ENCODE measurements at places on chromosomes 6 and 20. TPM values are rescaled to one million over a fixed set of nuclear protein-coding genes. Genes with fewer than 3 reads are reported as not detected.

- H3K27me3 ChIP-seq = no peaks in the 10 kb centered on the region
- H3K36me3 ChIP-seq = no peaks in the 10 kb centered on the region
- H3K4me3 ChIP-seq = no peak overlapping the region
- DNase-seq = no peak
- no peaks in the 10 kb centered on the region for H3K4me1 ChIP-seq
- no peak overlapping the region for H3K27ac ChIP-seq
These were observed 55.8 kb upstream of the MTRF1L start for GRCh38 chr6:153058291-153058690.

SLC32A1 gene
- not detected for total RNA-seq

DNA sequence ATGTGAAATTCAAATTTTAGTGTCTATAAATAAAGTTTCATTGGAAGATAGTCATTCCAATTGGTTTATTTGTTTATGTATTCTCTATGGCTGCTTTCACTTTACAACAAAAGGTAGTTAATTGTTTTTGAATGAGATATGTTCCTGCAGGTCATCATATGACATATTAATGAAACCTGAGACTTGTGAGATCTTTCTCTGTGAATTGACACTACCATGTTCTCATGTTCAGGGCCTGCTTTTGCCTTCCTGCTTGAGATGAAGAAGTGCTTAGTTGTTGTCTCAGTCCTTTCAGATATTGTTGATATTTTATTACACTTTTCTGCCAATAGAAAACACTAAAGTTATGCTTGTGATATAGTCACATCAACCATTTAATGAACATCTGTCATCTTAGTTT is 132.5 kb downstream of the UTRN start:
- H3K4me1 ChIP-seq = no peaks in the 10 kb centered on the region
- H3K27ac ChIP-seq = no peak overlapping the region
- no peak overlapping the region for H3K4me3 ChIP-seq

DNA sequence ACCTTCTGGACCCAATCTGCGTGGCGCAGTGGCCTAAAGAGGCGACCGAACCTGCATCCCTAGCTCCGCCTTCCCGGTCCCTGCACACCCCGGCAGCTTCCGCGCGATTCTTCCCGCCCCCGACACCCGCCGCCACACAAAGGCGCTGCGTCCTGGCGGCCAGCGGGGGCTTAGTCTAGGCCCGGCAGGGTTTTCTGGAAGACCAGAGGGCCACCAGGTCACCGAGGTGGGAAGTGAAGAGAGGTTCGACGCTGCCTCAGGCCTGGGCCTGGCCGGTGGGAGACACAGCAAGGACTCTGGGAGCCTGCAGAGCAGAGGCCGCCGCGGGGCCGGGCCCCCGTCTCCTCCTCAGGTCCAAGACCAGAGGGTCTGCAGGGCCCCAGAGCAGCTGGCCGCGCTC is 154.9 kb downstream of the OR2B2 start:
- H3K27ac ChIP-seq = no peak overlapping the region
- no peaks in the 10 kb centered on the region for H3K36me3 ChIP-seq
- DNase-seq = peak; percentile 14
- H3K4me1 ChIP-seq = no peaks in the 10 kb centered on the region
- H3K4me3 ChIP-seq = no peak overlapping the region
- peaks cover 15% of the 10 kb centered on the region for H3K27me3 ChIP-seq

GRCh38 chr20:10007747-10008146 is 27.0 kb upstream of the ANKEF1 start:
- H3K4me3 ChIP-seq = no peak overlapping the region
- peaks cover 15% of the 10 kb centered on the region for H3K4me1 ChIP-seq
- no peaks in the 10 kb centered on the region for H3K27me3 ChIP-seq
- H3K27ac ChIP-seq = no peak overlapping the region

DNA sequence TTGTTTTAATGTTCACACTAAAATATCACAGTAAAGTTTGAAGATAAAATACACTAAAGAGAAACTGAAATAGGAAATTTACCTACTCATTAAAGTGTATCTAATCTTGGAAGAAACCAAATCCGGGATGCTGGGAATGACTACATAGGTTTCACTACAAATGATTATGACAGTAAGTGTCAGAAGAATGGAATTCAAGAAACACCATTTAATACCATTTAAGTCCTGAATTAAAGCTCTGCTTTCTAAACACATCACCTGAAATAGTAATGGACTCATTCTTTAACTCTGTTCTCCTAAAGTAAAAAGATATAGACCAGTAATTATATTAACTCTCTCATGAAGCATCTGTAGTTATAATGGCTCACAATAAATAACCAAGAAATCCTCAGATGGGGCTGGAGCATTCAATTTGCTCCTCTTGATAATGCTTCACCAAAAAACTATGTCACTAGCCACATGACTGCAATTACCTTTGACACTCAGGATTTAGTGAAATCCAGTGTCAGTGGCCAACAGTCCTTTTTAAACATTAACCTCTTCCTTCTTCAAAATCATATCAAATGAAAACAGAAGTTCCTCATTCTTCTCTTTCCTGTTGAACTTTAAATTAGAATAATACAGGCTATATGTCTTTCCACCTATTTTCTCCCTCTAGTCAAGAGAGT is 41.4 kb downstream of the MAP7 start:
- no peak for DNase-seq
- H3K4me1 ChIP-seq = peaks cover 16% of the 10 kb centered on the region
- no peaks in the 10 kb centered on the region for H3K36me3 ChIP-seq
- no peak overlapping the region for H3K27ac ChIP-seq
- H3K27me3 ChIP-seq = no peaks in the 10 kb centered on the region
- no peak overlapping the region for H3K4me3 ChIP-seq

- H3K36me3 ChIP-seq = no peaks in the 10 kb centered on the region
- no peak overlapping the region for H3K27ac ChIP-seq
- H3K27me3 ChIP-seq = no peaks in the 10 kb centered on the region
- H3K4me1 ChIP-seq = no peaks in the 10 kb centered on the region
These were observed 133.3 kb upstream of the AHI1 start for GRCh38 chr6:135630789-135631376.

DNA sequence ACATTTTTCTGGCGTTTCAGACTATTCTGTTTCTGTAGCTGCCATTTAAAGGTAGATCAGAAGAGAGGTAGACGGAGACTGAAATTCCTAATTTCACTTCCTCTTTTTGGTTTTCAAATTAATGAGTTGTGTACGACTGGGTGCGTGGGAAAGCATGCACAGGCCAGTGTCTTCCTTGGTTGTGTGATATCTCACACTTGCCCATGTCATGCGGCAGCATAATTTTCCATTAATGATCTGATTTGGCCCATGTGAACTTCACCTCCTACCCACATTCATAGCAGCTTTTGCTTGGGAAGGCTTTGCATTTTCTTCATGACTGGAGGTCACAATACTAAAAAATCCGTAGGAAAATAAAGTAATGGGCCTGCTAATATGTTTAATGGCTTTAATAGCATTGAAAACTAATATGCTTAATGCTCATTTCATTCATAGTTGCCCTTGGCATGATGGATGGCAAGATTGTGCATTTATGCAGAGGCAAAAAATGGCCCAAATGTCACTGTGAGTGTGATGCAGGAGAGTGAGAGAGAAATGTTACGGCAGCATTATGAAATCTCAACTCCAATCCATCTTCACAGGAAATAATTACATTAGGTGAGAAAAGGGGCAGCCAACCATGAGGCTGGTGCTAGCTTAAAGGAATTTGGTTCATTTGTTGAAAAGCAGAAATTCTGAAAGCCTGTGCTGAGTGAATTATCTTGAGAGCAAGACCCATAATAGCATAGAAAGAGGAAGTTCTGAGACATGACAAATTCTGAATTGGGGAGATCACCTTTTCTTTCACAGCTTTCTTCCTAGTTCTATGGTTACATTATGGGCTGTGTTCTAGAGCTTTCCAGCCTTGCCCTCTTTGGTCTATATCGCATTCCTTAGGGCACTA is 69.0 kb upstream of the UST start:
- H3K27me3 ChIP-seq = no peaks in the 10 kb centered on the region
- H3K27ac ChIP-seq = no peak overlapping the region
- no peak overlapping the region for H3K4me3 ChIP-seq
- no peaks in the 10 kb centered on the region for H3K36me3 ChIP-seq

KCNG1 gene
- not detected for total RNA-seq

CLPSL1 gene
- not detected for total RNA-seq

GRCh38 chr6:56959938-56960337 is 5.0 kb downstream of the BEND6 start:
- H3K4me1 ChIP-seq = peaks cover 7% of the 10 kb centered on the region
- no peak overlapping the region for H3K4me3 ChIP-seq
- no peak overlapping the region for H3K27ac ChIP-seq
- no peaks in the 10 kb centered on the region for H3K36me3 ChIP-seq

DEFB124 gene
- total RNA-seq = not detected

DNA sequence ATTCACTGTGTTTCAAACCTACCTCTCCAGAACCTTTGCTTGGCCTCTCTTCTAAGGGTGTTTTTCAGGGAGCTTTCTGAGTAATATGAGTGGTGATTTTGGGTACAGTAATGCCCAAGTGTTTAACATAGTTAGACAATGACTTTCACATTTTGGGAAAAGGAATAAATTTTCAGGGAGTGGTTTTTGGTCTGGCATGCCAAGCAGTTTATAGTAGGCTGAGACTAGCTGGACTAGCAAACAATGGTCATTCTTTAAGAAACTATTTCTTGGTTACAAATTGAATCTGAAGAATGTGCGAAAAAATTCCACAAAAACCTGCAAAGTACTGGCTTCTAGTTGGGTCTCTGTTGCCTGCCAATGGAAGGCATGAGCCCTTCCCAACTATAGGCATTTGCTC is 15.4 kb downstream of the FNDC1 start:
- no peak overlapping the region for H3K27ac ChIP-seq
- H3K4me3 ChIP-seq = no peak overlapping the region
- H3K4me1 ChIP-seq = peaks cover 15% of the 10 kb centered on the region
- H3K27me3 ChIP-seq = no peaks in the 10 kb centered on the region

- H3K36me3 ChIP-seq = no peaks in the 10 kb centered on the region
- peaks cover 8% of the 10 kb centered on the region for H3K4me1 ChIP-seq
- DNase-seq = no peak
- H3K27me3 ChIP-seq = no peaks in the 10 kb centered on the region
- H3K4me3 ChIP-seq = no peak overlapping the region
These were observed 51.9 kb downstream of the LRFN2 start for GRCh38 chr6:40535110-40535818.

MMP24 gene
- 0.67 TPM for total RNA-seq

DNA sequence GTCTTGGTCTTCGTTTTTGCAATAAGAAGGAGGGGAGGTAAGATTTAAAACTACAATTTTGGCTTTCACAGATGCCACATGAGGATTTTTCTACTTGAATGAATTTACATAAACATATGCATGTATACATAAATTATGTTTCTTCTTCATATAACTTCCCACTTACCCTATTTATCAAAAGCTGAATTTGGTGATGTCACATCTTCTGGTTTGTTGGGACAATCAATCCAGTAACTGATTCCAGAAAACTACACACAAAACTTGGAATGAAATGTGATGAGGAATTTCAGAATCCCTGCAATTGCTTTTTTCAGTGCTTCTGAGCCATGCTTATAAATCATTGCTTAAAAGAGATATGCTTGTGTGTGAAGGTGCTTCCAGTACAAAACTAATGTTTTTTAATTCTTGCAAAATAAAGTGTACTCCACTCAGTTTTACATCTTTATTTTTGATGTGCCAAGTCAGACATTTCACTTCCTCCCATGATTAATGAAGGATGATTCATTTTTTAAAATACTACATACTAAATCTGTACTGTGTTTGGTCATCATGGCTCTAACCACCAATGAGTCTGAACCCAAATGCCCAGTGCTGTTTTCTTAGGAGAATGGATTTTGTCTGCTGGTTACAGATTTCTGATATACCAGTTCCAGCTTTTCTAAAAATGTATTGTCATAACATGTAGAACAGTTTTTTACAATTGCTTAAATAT is 32.1 kb upstream of the RIN2 start:
- no peaks in the 10 kb centered on the region for H3K4me1 ChIP-seq
- DNase-seq = no peak
- no peak overlapping the region for H3K27ac ChIP-seq
- no peaks in the 10 kb centered on the region for H3K36me3 ChIP-seq

DNA sequence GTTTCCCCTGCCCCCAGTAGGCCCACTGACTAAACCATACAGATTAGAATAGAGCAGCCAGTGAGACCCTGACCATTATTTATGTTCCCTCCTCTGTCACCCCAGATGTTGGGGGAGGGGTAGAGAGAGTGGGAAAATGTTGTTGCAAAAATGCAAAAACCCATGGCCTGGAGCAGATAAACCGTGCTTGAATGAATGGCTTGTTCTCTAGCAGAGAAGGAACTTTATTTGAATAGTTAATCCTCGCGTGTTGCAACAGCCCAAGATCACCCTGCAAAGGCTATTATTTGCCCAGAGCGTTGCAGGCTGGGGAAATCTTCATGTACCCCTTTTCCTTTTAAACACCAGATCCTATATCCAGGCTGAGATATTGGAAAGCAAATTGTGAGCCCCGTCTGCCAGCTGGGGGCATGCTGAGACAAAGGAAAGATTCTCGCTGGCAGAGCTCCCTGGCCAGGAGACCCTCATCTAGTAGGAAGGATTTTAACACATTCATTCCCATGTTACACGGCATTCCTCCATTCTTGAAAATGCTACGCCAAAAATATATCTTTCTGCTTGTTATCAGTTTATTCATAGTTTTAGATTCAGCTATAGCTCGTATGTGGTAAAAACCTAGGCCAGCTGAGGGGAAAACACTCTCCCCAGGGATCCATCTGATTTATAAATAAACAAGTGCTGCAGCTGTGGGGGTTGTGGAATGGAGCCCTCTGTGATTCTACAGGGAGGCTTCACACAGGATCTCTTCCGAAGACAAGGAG is 53.0 kb downstream of the LINC00237 start:
- H3K4me1 ChIP-seq = no peaks in the 10 kb centered on the region
- DNase-seq = no peak
- H3K36me3 ChIP-seq = no peaks in the 10 kb centered on the region
- no peak overlapping the region for H3K4me3 ChIP-seq
- H3K27ac ChIP-seq = no peak overlapping the region
- no peaks in the 10 kb centered on the region for H3K27me3 ChIP-seq

- peaks cover 6% of the 10 kb centered on the region for H3K4me1 ChIP-seq
- no peak for DNase-seq
- H3K36me3 ChIP-seq = no peaks in the 10 kb centered on the region
- H3K4me3 ChIP-seq = no peak overlapping the region
These were observed 90.6 kb upstream of the BHLHE23 start for GRCh38 chr20:63097336-63097831.

- H3K27ac ChIP-seq = no peak overlapping the region
- H3K4me1 ChIP-seq = peaks cover 10% of the 10 kb centered on the region
- no peak for DNase-seq
- H3K27me3 ChIP-seq = no peaks in the 10 kb centered on the region
- no peaks in the 10 kb centered on the region for H3K36me3 ChIP-seq
These were observed 49.6 kb upstream of the ZNF217 start for GRCh38 chr20:53643031-53643832.

GRCh38 chr6:33620158-33620855 is 815 bp upstream of the ITPR3 start:
- H3K36me3 ChIP-seq = no peaks in the 10 kb centered on the region
- H3K27me3 ChIP-seq = no peaks in the 10 kb centered on the region
- H3K4me1 ChIP-seq = peaks cover 43% of the 10 kb centered on the region
- H3K27ac ChIP-seq = peak overlapping the region; percentile 98
- DNase-seq = peak; percentile 85

TMEM200A gene
- 4.1 TPM for total RNA-seq

KHDC1L gene
- not detected for total RNA-seq

- no peaks in the 10 kb centered on the region for H3K36me3 ChIP-seq
- no peak overlapping the region for H3K4me3 ChIP-seq
- no peak overlapping the region for H3K27ac ChIP-seq
- DNase-seq = no peak
- no peaks in the 10 kb centered on the region for H3K27me3 ChIP-seq
These were observed 37.9 kb downstream of the SIM1 start for GRCh38 chr6:100426744-100427338.

CRISP3 gene
- total RNA-seq = not detected
